ENCODE measurements at places on chromosomes 5 and 9.

- DNase-seq: no peak
These were observed 51.1 kb downstream of the AHRR start for GRCh38 chr5:372556-372995.

GRCh38 chr5:95350631-95351030 lies 40.5 kb upstream of the FAM81B start:
- DNase-seq: no peak

- DNase-seq: no peak
These were observed 9.5 kb downstream of the IRF1 start for GRCh38 chr5:132480893-132481595.

- no peak for DNase-seq
These were observed 88.8 kb upstream of the SPOCK1 start for GRCh38 chr5:137587919-137588318.

DNA sequence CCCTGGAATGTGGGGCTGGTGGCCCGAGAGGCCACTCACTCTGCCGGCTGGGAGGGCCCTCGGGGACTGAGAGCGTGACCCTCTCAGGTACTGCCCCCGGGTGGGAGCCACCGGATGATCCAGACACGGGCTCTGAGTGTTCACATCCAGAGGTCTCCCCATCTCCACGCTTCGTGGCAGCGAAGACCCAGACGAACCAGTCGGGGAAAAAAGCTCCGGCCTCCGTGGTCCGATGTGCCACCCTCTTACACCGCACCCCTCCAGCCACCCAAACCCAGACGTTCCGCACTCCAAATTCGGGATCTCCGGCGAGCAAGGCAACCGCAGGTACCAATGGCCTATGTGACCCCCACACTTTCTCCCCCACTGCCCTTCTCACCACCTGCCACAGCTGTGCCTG lies 49.5 kb downstream of the AMBP start:
- no peak for DNase-seq

GRCh38 chr5:61491861-61492260 lies 159.8 kb downstream of the ZSWIM6 start:
- DNase-seq: no peak

DNA sequence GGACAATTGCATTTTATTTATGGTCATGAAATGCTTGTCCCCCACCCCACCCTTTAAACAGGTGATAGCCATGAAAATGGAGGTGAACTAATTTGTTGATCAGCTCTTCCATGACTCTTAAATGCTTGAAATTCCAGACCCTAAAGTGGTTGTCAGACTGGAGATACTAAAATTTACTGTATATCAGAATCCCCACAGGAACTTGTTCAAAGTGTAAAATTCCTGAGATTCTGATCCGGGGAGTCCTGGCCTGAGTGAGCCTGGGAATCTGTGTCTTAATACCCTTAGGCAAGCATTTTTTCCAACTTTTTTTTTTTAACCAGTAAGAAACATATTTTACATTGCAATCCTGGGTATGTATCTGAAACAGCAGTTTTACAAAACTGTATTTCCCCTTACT lies 4.7 kb downstream of the SKP2 start:
- DNase-seq: peak; percentile 92

- peak; percentile 70 for DNase-seq
These were observed 324.5 kb downstream of the SLIT3 start for GRCh38 chr5:168976311-168976970.

DNA sequence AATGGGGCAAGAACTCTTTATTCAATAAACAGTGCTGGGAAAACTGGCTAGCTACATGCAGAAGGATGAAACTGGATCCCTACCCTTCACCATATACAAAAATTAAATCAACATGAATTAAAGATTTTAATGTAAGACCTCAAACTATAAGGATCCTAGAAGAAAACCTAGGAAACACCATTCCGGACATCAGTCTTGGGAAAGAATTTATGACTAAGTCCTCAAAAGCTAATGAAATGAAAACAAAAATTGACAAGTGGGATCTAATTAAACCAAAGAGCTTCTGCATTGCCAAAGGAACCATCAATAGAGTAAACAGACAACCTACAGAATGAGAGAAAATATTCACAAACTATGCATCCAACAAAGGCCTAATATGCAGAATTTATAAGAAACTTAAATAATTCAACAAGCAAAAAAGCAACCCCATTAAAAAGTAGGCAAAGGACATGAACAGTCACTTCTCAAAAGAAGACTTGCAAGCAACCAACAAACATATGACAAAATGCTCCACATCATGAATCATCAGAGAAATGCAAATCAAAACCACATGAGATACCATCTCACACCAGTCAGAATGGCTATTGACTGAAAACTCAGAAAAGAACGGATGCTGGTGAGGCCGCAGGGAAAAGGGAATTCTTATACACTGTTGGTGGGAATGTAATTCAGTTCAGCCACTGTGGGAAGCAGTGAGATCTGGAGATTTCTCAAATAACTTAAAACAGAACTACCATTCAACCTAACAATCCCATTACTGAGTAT lies 104.3 kb upstream of the MAP3K1 start:
- DNase-seq: peak; percentile 61

- no peak for DNase-seq
These were observed 86.0 kb upstream of the FER start for GRCh38 chr5:108661590-108662219.

DNA sequence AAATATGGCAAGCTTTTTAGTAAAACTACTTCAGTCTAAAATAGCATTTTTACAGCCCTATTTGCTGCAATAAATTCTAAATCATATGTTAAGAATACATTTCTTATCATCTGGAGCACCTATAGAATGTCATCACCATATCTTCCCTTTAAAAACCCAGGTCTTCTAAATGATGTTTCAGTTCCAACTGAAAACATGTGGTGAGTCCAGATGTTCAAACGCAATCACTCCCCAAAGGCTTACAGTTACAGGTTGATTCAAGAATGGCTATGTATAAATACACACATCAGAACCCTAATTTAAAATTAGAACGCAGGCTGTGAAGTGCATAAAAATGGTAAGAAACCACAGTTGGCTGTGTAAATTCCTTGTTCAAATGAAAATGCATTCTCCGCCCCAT lies 796.3 kb downstream of the MAT2B start:
- no peak for DNase-seq

- no peak for DNase-seq
These were observed 120.1 kb upstream of the ACO1 start for GRCh38 chr9:32264170-32264864.

DNA sequence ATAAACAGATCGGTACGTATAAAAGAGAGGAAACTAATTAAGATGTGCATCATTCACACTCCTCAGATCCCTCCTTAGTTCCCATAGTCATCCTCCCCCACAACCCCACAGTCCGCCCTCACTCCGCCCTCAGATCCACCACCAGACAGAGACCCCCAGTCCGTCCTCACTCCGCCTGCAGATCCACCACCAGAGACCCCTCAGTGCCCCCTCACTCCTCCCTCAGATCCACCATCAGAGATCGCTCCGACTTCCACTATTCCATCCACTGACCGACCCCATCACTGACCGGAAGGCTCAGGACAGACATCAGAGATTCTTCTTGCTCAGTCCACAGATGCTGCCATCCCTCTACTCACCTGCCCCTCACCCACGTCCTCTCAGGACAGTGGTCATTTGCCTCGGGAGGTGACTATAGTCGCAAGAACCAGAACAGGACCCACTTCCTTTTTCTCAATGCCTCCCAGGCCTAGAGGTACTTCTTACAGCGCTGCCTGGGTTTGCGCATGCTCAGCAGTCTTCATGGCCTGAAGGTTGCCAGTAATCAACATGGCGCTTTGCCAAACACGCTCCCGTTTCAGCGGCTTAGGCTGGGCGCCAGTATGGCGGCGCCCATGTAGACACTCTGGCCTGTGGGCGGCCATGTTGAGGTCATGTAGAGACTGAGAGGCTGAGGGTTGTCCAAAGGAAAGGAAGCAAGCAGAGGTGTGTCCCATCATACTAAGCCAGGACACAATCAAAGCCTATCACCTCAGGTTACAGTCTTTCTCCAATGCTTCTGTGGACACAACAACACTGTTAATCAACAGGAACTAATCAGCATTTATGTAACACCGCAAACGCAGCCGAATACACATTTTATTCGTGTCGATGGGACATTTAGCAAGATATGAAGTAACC lies at the start of gene ZNF484:
Gene ZNF484, minus strand, starts transcription at position 508 of the 900 bp plus-strand sequence. CDS start 3,009 bp downstream, outside the sequence.
- DNase-seq: peak; percentile 83

DNA sequence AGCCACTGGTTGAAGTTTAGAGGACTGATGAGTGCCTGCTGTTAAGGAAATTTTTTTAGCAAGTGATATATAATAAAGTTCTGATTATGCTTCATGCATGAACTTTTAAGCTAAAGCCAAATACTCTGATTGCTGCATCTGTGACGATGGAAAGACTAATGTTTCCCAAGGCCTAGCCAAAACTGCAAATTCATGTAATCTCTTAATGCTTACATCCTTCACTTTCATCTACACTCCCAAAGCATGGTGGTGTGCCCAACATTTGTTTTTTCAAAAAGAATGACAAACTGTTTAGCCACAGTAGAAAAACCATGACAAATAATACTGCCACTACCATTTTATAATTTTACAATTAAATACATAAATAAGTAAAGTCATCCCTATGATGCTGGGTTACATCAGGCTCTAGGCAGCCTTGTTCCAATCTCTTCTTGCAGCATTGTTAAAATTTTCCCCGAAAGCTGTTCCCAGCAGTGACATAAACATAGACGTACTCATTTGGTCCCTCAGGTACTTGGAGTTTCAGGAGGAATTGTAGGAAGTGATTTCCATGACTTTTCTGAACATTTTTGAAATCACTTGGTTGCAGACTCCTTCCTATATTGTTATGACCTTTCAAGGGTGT lies 625.3 kb upstream of the DMAC1 start:
- DNase-seq: no peak

- DNase-seq: no peak
These were observed 20.0 kb upstream of the NPM1 start for GRCh38 chr5:171367424-171368370.

GRCh38 chr5:14142202-14142826 lies 828 bp upstream of the TRIO start:
- no peak for DNase-seq

DNA sequence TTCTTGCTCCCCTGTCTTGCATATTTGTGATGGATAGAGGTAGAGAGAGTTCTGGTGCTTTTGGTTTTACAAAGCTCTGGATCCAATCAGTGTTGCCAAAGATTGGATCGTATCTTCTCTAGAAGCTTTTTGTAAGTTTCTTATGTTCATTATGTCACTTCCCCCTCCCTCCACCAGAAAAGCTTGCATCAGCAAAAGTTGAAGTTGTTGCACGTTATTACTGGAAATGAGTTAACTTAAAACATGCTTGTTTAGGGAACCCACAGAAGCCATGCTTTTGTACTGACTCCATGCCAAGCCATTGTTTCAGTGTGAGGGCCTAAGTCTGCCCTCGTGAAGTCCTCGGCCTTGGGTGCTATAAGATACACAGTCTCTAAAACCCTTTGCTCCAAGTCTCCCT lies 186.5 kb downstream of the ERCC6L2 start:
- no peak for DNase-seq

GRCh38 chr9:104107799-104108198 lies 13.7 kb downstream of the SMC2 start:
- no peak for DNase-seq

DNA sequence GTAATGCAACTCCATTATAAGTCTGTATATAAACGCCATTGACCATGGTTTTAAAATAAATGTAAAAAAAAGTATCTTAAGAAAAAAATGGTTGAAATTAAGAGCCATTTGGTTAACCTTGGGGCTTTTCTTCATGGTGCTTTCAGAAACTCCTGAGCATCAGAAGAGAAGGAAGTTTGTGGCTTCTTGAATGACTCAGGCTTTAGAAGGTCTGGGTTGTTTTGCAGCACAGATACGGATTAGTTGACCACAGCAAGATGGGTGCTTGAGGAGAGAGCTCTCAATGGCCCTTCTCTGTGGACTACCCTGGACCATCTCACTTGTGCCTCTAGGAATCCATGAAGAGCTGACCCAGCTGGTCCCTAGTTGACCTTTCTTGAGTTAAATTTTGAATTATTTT lies 189.5 kb downstream of the TMEM38B start:
- no peak for DNase-seq

GRCh38 chr9:77133011-77133410 lies 44.3 kb upstream of the VPS13A start:
- DNase-seq: no peak

DNA sequence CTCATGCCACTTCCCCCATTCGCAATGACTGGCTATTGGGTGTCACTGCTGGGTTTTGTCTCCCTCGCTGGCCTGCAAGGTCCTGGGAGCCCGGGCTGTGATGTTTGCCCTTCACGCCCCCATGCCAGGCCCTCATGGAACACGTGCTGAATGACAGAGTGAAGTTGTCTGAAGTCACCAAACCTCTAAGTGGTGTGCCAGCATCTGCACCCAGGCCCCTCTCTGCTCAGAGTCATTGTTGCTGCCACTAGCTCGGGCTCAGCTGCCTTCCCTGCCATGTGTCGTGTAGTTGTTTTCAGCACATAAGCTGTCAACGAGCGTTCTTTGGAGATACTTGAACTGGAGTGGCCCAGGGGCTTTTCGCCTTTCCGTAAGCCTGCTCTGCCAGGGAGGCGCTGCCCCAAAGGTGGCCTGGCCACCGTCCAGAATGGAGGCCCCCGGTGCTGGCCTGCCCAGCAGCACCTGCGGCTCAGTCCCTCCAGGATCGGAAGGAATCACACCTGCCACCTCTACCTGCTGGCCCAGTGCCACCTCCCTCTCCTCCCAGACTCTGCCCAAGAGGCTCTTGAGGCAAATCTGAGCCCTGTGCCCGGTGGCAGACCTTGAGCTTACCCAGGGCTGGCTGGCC lies 250.1 kb downstream of the PBX3 start:
- no peak for DNase-seq

DNA sequence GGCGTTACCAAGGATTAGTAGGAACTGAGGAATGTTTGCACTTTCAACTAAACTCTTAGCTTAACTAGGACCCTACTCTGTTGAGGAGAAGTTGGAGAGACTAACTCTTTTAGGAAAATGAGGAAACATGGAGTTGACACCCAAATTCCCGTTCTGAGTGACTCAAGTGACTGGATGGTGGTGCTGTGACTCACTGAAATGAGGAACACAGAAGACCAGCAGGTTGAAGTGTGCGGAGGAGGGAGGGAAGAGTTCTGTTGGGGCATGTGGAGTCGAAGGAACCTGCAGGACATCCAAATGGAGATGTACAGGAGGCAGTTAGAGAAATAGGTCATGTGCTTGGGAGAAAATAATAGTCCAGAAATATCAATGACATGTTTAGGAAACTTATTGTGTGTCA lies 8.2 kb downstream of the HEXB start:
- no peak for DNase-seq

DNA sequence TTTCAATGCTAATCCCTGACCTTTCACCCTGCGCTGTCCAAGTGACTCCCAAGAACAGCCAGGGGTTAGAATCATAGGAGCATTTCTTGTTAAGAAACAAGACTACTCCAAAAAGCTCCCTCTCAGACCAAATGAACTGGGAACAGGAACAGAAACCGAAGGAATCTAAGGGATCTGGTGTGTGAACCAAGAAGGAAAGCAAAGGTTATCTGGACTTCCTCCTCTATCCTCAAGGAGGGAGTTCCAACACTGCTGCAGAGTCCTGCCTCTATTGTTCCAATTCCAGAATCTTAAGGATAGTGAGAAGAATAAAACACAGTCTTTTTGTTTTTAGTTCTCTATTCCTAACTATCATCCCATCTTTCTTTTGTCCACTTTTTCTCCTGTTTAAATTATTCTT lies 87.2 kb downstream of the EPB41L4A start:
- no peak for DNase-seq
